ENCODE measurements at places on chromosomes 6 and 20. TPM values are rescaled to one million over a fixed set of nuclear protein-coding genes. Genes with fewer than 3 reads are reported as not detected.

CLDN20 gene
- total RNA-seq = not detected

KIAA1755 gene
- 5.4 TPM for total RNA-seq

LAMA4 gene
- 71.1 TPM for total RNA-seq

EEF1E1 gene
- total RNA-seq = 10.8 TPM

FOXF2 gene
- total RNA-seq = 0.16 TPM

BANF2 gene
- not detected for total RNA-seq

SLC17A1 gene
- not detected for total RNA-seq

ITPR3 gene
- total RNA-seq = 6.0 TPM

GABRR1 gene
- not detected for total RNA-seq

CYP21A2 gene
- not detected for total RNA-seq

SCUBE3 gene
- total RNA-seq = 9.7 TPM

BEND6 gene
- total RNA-seq = 0.16 TPM

TNF gene
- 0.59 TPM for total RNA-seq
